ENCODE measurements at places on chromosomes 2 and 18. TPM values are rescaled to one million over a fixed set of nuclear protein-coding genes. Genes with fewer than 3 reads are reported as not detected.

- DNase-seq: peak; percentile 72
These were observed 24.9 kb downstream of the MYO7B start for GRCh38 chr2:127560201-127560930.

GRCh38 chr2:149080099-149080498, 41.6 kb downstream of the LYPD6B start:
- peak; percentile 69 for DNase-seq

Gene SEMA4C
- total RNA-seq: 17.3 TPM

DNA sequence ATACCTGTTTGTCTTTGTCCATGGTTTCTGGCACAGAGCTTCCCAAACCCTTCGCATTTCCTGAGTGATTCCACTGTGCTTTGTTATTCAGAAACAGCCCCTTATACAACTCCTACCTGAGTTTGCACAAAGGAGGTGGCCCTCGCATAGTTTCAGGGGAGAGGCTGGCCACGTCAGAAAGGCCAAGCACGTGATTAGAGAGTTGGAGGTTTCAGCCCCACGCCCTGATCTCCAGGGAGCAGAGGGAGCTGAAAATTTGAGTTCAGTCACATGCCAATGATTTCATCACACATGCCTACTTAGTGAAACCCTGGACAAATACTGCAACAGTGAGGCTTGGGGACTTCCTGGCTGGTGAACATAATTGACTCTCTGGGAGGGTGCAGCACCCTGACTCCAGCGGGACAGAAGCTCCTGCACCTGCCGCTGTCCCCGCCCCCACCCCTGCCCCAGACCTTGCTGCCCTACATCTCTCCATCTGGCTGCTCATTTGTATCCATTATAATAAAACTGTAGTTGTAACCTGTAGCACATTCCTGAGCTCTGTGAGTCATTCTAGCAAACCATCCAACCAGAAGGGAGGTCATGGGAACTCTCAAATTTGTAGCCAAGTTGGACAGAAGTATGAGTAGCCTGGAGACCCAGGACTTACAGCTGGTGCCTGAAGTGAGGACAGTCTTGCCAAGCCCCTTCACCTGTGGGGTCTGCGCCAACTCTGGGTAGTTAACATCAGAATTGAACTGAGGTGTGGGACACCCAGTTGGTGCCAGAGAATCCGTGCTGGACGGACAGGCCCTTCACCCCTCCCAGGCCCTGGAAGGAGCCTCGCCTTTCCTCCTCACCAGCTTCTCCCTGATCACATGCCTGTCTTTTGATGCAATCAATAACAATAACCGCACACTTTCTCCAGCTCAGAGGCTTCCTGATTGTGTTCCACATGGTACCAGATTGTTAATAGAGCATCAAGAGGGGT, 224.3 kb downstream of the ANAPC1 start:
- peak; percentile 70 for DNase-seq

- DNase-seq: no peak
These were observed 13.3 kb upstream of the FAP start for GRCh38 chr2:162256591-162256991.

GRCh38 chr2:7014174-7014640, 97.0 kb downstream of the RNF144A start:
- peak; percentile 69 for DNase-seq

DNA sequence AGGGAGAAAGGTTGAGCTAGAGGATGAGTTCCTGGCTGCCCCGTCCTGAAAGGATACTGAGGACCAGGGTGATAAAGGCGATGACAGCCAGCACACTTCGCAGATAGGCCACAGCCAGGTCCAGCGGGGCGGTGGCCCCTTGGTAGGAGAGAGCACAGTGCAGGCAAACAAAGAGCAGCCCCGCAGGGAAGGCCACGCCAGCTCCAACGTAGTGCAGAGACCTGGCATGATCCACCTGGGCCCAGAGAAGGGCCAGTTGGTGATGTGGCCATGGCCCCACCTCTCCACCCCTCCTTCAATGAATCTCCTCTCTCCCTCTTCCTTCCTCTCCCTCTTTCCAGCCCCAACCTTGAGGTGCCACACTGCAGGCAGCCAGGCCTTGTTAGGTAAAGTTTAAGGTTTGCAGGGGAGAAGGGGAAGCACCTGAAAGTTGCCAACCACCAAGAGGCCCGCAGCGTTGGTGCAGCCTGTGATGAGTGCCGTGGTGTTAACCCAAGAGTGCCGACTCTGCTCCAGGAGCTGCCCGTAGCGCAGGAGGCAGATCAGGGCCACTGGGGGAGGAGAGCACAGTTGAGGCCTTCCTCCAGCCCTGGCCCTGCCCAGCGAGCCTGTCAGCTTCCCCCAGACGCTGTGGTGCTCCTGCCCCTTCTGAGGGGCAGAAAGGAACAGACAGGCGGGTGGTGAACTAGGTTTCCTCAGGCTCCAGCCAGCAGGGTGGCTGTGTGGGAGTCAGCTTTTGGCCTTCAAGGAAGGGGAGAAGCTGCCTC, 2.8 kb downstream of the TMEM150A start:
- DNase-seq: no peak

- DNase-seq: no peak
These were observed 485.1 kb downstream of the NRXN1 start for GRCh38 chr2:50546790-50547189.
